Naive thymus-derived CD8-positive, alpha-beta T cell (primary cell): ENCODE measurements at places on chromosomes 12 and 14.

GRCh38 chr14:76056128-76056527 is 70.6 kb downstream of the IFT43 start:
- DNase-seq, result no peak

GRCh38 chr14:60349663-60350365 is 100.8 kb downstream of the PPM1A start:
- DNase-seq, result peak; percentile 25

DNA sequence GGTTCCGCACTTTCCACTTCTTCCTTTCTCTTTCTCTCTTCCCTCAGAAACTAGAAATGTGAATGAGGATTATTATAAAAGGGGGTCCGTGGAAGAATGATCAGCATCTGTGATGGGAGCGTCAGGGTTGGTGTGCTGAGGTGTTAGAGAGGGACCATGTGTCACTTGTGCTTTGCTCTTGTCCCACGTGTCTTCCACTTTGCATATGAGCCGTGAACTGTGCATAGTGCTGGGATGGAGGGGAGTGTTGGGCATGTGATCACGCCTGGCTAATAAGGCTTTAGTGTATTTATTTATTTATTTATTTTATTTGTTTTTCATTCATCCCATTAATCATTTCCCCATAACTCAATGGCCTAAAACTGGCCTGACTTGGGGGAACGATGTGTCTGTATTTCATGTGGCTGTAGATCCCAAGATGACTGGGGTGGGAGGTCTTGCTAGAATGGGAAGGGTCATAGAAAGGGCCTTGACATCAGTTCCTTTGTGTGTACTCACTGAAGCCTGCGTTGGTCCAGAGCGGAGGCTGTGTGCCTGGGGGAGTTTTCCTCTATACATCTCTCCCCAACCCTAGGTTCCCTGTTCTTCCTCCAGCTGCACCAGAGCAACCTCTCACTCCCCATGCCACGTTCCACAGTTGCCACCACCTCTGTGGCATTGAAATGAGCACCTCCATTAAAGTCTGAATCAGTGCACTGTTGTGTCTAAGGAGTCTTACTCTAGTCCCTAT is 4.6 kb upstream of the ATN1 start:
- DNase-seq, result no peak

DNA sequence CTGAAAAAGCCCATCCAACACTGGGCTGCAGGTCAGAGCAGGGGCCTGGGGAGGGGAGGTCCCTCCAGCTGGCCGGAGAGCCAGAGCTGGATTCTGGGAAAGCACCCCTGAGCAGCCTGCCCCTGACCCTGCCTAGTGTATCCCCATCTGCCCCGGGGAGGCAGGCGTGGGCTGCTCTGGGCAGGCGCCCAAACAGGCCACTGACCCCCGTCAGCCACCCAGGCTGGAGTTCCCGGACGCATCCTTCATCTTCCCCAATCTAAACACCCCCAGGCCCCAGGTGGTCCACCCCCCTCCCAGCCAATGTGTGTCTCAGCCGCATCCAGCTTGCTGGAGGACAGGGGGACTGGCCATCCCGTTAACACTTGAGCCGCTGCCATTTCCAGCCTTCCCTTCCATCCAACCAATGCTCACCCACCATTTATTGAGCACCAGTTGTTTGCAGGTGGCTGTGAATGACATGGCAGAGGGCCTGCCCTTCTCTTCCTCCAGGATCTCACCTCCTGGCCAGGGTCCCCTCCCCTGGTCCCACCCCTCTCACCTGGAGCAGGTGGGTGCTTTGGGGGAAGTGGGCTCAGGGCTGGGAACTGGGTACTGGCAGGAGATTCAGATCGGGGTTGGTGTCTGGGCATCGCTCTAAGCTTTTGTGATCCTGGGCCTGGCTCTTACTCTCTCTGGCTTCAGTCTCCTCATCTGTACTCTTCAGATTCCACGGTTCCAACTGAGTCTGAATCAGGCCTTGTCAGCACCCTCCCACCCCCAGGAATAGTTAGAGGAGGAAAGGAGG is 743 bp upstream of the DTX1 start:
- no peak for DNase-seq

DNA sequence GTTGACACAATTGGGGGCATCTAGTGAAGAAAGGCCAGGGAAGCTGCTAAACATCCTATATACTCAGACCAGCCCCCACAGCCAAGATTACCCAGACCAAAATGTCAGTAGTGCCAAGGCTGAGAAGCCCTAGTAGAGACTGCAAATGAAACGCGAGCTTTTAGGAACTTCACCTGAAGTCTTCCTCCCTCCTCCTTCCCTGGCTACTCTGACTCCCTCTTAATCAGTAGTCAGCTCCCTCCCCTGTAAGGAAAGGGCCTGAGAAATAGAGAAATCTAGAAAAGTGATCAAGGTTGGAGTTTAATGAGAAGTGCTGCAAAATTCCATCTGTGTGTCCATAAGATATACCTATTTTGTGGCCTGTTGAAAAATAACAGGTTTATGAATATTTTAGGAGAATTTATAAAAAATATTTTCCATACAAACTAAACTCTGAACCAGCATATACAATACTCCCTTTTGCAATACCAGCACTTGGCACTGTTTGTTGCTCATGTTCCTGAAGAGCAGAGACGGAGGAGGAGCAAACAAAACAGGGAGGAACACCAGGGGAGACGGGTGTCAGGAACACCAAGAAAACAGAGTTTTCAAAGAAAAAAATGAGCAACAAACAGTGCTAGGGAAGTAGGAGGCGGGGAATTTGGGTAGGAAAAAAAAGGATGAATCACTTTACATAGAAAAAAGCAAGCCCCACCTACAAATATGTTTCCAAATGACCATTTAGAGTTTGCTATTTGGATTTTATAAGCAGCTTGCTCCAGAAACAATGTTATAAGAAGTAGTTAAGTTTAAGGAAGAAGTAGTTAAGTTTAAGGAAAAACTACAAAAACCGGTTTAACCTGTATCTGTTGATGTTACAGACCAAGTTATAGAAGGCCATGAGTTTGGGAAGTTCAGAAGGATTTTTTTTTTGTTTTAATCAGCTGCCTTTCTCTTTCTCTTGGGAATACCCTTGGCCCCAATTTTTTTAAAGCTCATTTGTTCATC is 282.1 kb upstream of the GRIP1 start:
- no peak for DNase-seq

DNA sequence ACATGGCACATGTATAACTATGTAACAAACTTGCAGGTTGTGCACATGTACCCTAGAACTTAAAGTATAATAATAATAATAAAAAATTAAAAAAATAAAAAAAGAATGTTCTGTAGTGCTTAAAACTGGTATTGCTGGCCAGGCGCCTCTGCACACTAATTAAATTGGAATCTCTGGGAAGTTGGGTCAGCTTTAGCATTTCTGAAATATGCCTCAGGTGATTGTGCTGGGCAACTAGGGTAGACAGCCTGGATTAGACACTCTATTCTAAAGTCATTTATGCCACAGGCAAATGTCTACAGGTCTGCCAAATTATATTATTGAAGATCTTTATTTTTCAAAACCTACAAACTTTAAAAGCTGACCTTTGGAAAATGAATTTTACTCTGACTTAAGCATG is 55.3 kb downstream of the PPM1H start:
- no peak for DNase-seq

GRCh38 chr12:69999561-69999960 is 174.5 kb downstream of the MYRFL start:
- DNase-seq, result no peak

DNA sequence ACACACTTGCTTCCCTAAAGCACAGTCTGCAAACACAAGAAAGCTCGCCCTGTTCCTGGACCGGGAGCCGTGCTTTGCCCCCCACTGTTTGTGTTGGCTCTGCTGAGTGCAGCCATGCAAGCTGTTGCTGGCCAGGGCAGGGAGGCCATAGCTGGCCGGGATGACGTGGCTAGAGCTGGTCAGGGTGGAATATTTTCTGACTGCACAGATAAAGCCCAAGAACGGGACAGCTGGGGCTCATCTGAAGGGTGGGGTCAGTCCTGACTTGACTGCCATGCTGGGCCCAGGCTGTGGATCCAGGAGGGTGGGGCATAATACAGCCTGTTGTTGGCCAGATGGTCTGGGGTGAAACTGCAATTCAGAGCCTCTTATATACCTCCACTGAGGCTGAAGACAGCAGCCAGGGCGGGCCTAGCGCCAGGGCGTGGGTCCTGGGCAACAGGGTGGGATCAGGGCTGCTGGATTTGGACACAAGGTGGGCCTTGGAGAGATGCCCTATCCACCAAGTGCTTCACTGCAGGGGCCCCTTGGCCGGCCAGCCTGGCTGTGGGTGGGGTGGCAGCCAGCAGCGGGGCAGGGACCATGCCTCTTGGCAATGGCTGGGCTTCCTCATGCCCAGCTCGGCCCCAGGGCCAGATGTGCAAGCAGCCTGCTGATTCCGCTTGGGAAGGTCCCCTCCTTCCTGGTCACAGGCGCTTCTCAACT is 14.8 kb downstream of the KMT5A start:
- no peak for DNase-seq

GRCh38 chr12:25982416-25982815 is 23.9 kb downstream of the RASSF8 start:
- no peak for DNase-seq

DNA sequence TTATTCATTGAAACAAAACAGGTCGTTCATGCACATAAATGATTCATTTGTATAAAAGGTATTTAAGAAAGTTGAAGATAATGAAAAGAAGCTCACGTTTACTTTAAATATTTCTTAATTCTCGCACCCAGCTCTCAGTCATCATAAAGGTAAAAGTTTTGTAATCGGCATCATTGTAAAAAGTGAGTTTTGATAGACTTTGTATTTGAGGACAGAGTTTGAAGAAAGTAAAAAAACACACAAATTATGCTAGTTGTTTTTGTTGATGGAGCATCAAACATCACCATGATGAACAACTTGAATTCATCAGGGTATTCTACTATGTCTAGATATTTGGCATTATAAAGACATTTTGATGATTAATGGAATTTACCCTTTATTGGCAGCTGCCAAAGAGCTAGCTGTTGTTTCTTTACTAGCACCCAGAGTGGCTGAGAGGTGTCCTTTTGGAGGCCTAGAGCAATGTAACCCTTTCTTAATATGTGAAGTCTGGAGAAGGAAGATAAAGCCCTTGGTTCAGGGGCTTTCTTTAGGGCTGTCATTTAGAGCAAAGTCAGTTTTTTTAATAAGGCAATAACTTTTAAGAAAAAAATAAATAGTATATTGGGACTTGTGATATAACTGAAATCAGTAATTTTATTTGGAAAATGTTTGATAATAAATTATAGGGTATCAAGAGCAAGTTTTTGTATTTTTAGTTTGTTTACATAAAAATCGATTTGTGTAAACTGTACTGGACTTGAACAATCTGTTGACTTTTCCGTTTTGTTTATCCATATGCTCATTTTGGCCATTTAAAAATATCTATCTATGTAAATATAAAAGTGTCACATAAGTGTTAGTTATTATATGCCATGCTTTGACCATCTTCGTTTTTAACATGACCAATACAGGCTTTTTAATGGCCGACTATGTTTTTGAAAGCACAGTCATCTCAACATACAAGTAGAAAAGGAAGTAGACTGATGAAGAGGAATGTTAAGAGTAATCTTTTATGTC is 7.4 kb downstream of the GLRX5 start:
- DNase-seq, result no peak

- no peak for DNase-seq
These were observed 221.3 kb upstream of the TMEM260 start for GRCh38 chr14:56358275-56358674.

GRCh38 chr14:58535044-58535443 is 102.7 kb upstream of the DACT1 start:
- no peak for DNase-seq

DNA sequence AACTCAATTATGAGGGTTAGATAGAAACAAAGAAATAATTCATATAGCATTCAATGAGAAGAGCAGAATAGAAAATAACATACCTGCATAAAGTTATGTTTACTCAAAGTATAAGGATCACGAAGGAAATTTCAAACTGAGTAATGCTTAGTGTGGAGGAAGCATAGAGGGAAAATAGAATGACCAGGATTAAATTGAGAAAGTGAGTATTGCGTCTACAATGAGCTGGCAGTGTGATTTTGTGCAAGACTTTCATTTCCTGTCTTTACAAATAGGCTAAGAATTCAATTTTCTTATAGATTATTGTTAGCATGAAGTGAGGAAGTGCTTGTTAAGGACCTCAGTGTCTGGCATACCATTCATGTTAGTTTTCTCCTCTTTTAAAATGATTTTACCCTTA is 12.0 kb downstream of the ADGRD1 start:
- DNase-seq, result no peak

DNA sequence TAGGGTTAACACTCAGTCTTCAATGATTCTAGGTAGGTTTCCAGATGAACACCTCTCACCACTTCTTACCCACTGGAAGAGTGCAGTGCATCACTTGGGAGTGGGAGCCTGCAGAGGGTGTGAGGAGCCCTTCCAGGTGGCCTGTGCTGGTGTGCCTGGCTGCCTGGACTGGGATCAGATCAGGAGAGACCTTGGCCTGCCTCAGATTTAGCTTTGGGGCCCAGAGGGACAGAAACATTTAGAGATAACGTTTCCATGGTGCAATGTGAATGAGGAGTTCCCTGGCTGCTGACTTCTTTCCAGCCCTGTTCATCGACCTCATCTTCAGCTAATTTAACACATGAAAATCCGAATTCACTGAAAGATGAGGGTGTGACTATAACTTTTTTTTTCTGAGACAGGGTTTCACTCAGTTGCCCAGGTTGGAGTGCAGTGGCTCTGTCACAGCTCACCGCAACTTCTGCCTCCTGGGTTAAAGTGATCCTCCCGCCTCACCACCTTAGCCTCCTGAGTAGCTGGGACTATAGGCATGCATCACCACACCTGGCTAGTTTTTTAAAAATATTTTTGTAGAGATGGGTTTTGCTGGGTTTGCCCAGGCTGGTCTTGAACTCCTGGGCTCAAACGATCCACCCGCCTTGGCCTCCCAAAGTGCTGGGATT is 53.6 kb downstream of the SUSD6 start:
- DNase-seq, result no peak

- no peak for DNase-seq
These were observed 262.6 kb upstream of the SFSWAP start for GRCh38 chr12:131448254-131448795.
